ENCODE measurements at places on chromosomes 5 and 9.

- no peak for DNase-seq
Measured at GRCh38 chr9:103992938-103993579, 101.0 kb upstream of the SMC2 start.

DNA sequence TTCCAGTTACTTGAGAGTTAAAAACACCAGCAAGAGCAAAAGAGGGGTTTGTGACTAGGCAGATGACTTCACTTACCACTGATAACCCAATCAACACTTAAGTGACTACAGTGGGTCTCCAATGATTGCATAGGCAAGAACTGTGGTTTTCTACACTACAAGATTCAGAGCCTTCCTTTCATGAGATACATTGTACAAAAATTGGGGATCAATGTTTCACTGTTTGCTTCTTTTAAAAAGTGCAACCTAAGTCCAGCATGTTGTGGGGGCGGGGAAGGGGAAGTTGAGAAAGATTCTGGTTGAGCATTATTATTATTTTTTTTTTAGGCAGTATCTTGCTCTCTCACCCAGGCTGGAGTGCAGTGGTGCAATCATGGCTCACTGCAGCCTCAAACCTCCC, 3.6 kb downstream of the IQGAP2 start:
- DNase-seq = no peak

- DNase-seq = no peak
Measured at GRCh38 chr9:99366621-99367020, 144.5 kb downstream of the SEC61B start.

DNA sequence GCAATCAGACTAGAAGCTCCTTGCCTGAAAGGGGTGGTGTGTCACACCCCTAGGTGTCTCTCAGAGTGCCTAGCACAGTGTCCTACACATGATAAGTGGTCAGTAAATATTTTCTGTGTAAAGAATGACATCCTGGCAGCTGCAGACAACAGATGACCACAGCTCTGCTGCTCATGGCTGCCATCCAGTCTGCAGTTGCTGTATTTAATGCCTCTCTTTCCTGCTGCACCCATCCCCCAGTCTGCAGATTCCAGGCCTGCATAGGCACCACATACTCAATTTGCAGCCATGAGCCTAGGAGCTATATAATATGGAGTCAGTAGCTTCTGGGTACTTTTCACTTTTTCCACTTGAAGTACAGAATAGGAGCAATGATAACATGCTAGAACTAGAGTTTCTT, 94.9 kb upstream of the NR4A3 start:
- no peak for DNase-seq

DNA sequence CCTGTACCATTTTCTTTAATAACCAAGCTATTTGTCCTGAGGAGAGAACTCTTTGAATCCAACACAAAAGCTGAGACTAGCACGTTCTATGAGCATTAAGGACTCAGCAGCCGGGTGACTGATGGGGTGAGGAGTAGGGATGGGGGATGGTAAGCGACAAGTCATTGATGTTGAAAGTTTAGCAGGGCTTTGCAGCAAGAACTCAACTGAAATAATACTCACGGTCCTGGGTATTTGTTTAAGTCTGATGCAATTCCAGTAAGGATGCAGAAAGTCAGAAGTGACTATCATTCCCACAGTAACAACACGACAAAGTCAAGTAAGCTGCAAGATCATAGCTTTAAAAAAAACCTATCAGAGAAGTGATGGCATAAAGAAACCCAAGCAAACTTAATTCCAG, 131.1 kb downstream of the ACTL7B start:
- DNase-seq = no peak

DNA sequence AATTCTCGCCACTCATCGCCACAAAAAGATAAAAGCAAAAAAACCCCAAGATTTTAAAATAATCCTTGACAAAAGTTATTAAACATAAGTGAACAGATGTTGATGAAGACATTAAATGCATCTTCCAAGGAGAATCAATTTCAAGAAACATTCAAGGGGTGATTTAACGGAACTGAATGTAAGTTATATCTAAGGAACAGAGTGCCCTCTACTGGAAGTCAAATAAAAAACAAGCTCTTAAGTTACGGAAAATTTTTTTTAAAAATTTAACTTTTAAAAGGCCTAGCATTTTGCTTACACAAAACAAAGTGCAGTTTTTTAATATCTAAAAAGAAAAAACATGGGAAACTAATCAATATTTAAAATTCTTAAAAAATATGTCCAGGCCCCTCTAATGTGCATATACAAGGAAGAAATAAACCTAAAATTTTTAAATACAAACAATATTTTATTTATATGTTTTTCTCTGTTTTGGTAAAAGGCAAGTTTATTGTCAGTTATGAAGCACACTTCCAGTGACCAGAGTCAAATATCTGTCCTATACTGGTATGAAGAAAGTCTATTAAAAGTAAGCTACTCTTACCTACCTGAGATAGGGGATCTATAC, 28.0 kb downstream of the TEX10 start:
- no peak for DNase-seq

- no peak for DNase-seq
Measured at GRCh38 chr9:100028201-100028784, 70.5 kb downstream of the ERP44 start.

- DNase-seq = no peak
Measured at GRCh38 chr5:67287510-67288268, 91.1 kb upstream of the CD180 start.

DNA sequence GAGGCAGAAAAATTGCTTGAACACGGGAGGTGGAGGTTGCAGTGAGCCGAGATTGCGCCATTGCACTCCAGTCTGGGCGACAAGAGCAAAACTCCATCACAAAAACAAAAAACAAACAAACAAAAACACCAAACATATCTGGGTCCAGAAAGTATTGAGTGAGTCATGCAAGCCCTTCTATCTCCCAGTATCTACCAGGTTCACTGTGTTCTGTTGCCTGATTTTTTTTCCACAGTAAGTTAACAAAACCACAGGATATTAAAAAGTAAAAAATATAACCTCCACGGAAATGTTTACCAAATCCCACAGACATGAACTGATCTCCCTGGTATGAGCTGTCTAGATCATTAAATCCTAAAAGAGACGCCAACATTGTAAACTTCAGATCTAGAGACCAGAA, 94.4 kb downstream of the ANKH start:
- DNase-seq = no peak

DNA sequence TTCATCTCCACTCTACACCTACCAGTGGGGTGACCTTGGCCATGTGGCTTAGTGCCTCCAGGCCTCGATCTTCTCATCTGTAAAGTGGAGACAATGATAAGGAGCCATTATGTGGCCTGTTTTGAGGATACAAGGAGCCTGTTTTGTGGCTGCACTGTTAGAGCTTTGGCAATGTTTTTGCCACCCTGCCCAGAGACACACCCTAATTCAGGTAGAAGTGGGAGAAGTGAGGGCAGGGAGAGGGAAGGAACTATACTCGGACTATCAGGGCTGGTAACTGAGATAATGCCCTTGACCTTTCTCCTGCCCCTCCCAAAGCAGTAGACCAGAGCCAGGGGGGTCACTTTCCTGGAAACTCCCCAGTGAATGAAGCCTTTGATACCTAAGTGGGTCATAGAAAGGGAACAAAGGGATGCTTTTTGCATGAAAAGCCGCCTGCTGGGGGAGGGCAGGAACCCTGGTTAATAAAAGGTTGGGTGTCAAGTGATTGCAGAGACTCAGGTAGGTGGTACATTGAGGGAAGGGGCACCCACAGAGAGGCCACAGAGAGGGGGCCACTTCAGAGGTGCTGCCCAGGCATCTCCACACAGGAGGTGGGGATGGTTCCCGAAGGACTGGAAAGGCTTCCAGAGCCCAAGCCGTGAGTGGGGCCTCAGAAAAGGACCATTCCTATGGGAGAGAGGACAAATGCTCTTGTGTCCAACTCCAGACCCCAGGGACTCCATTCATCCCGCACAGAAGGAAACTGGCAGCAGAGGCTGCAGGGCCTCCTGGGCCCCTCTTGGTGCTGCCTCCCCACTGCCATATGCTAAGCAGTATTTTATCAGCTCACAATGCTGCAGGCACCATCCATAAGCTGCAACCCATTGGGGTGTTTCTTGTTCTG, 42.3 kb upstream of the VDAC1 start:
- DNase-seq = no peak

GRCh38 chr9:137802521-137803243, 74.9 kb upstream of the CACNA1B start:
- no peak for DNase-seq

DNA sequence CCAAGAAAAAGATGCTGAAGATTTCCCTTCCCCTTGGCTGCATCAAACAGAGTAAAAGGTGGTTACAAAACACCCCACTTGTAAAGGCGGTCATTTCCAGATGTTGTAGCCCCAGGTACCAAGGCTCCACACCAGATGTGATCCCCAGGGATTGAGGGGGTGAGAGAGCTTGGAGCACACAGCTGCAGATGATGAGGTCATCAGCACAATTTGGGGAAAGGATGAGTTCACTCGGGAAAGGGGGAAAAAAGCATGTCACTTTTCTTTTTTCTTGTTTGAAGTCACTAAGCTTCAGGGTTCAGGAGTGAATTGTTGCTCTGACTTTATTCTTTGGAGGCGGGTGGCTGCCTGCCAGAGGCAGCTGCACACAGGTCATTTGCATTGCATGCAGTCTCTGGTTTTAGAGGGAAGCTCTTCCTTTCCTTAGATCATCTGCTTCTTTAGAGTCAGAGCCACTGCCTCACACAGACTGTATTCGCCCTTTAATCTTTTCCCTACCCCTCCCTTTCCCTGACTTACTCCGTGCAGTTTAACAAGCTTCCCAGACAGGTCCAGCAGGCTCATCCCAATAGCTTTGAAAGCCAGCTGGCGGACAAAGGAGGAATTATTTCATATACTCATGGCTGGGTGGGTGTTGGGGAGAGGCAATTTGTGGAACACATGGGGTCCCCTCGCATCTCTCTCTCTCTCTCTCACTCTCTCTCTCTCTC, 409.3 kb upstream of the SLC24A2 start:
- no peak for DNase-seq

DNA sequence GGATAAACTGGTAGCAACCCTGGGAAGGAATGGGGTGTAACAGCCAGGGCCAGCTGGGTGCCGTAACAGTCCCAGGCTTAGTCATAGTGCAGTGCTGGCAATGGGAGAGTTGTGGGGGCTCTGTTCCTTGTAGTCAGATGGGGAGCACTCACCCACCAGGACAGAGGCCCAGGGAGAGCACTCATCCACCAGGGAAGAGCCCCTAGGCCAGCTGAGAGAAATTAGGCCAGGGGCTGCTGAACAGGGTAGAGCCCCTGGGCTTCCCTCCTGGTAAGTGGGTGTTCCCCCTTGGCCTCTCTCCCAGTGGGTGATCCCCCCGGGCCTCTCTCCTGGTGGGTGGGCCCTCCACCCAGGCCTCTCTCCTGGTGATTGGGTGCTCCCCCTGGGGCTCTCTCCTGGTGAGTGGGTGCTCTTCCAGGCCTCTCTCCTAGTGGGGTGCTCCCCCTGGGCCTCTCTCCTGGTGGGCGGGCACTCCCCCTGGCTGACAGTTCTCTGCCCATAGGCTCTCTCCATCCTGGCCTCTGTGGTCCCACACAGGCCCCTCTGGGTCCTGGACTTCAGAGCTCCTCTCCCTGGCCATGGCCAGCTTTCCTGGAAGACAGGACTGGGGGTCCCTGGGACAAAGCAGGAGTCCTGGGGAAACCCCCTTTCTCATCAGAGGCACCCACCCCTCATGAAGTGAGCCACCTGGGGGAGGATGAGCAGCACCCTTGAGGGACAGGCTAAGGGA, 13.4 kb downstream of the FGD3 start:
- DNase-seq = no peak

DNA sequence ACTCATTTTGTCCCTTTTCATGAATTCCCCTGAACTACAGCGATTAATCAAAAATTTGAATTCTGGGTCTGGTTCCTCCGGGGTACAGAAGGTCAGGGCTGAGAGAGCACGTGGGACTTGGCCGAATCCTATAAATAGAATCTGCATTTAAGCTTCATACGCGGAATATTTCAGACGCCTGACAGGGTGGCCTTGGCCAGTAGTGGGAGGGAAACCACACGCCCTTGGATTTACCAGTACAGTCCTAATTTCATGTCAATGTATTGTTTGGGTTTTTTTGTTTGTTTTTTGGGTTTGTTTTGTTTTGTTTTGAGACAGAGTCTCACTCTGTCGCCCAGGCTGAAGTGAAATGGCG, 21.5 kb upstream of the NIPBL start:
- no peak for DNase-seq

GRCh38 chr5:27172693-27173092, 134.3 kb upstream of the CDH9 start:
- no peak for DNase-seq

DNA sequence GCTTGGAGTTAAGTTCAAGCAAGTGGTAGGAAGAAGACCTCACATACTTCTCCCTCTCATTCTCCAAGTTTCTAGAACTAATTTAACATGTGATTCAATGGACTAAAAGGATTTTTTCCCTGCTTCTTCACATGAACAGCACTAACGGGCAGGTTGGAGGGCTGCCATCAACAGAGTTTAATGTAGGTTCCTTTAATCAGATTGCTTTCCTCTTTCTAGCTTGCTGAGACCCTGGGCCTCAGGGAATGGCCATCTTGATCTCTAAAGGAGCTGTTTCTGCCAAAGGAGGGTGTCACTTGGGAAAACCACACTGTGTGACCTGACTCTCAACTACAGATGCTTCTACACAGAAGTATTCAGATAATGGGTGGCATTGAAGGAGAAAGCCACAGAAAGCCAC, 223.3 kb downstream of the PIK3R1 start:
- DNase-seq = no peak

GRCh38 chr9:123196124-123196523, 72.3 kb downstream of the STRBP start:
- DNase-seq = no peak

GRCh38 chr5:80502800-80503199, 14.9 kb downstream of the FAM151B start:
- no peak for DNase-seq

- no peak for DNase-seq
Measured at GRCh38 chr9:87796196-87796595, 70.3 kb downstream of the CTSL start.

DNA sequence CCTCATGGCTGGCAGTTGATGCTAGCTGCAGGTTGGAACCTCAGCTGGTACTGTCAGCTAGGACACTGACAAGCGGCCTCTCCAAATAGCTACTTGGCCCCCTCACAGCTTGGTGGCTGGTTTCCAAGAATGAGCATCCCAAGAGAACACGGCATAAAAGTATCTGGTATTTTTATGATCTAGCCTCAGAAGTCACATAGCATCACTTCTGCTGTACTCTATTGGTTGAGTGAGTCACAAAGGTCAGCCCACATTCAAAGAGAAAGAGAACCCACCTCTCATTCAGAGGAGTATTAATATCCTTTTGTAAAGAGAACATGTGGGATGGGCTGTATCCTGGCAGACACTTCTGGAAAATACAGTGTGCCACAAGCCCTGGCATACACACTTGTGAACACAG, 6.0 kb upstream of the SIL1 start:
- DNase-seq = no peak

- DNase-seq = no peak
Measured at GRCh38 chr5:66540078-66540477, 56.1 kb upstream of the MAST4 start.

Measured in cortex of kidney (tissue), 1 donor.